Panc1 (cell line): ENCODE measurements at places on chromosomes 2 and 18.

GRCh38 chr2:219025637-219026585 lies 15.4 kb downstream of the CFAP65 start:
- no peak for DNase-seq

DNA sequence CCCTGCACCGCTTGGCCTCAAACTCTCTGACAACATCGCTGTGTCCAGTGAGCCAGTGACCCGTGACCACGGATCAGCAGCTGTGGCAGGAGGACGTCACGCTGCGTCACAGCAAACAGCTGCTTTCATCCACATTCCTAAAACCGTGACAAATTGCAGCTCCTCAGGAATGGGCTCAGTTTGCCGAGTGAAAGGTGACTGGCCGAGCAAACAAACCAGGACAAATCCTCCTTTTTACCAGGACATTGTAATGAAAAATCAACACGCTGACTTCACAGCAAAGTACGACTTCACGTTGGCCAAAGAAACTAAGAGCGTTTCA lies 57.6 kb downstream of the PXDN start:
- peak; percentile 59 for DNase-seq

- no peak for DNase-seq
These were observed 402.8 kb downstream of the CLIP4 start for GRCh38 chr2:29518010-29518409.

DNA sequence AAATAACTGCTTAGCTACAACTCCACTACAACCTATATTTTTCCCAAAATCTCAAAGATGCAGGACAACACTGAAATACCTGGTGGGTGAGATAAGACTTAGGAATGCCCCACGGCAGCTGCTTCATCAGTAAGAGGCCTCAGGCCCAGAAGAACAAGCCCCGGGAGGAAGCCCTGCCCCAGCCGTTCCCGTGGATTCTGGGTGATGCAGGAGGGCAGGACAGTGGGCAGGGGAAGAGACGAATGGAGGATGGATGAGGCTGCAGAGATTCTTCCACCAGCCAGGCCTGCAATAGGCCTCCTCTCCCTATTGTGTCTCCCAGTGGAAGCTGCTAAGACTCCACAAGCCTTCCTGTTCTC lies 197.9 kb upstream of the HDAC4 start:
- no peak for DNase-seq

GRCh38 chr2:138994502-138994901 lies 214.3 kb upstream of the NXPH2 start:
- no peak for DNase-seq

DNA sequence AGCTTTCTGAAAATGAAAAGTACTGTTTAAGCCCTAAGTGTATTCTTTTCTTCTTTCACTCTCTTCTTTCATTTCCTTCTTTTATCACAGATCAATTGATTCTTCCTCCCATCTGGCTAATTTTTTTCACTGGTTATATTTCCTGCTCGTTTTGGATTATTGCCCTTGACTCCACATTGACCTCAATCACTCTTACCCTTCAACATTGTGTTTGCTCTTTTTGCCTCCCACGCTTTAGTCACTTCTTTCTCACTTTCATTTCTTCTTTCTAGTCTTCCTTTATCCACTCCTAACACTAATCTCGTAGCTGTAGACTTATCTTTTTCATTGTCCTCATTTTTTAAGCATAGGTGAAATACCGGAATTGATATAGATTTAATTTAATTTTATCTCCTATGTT lies 320.3 kb upstream of the VRK2 start:
- DNase-seq = no peak

DNA sequence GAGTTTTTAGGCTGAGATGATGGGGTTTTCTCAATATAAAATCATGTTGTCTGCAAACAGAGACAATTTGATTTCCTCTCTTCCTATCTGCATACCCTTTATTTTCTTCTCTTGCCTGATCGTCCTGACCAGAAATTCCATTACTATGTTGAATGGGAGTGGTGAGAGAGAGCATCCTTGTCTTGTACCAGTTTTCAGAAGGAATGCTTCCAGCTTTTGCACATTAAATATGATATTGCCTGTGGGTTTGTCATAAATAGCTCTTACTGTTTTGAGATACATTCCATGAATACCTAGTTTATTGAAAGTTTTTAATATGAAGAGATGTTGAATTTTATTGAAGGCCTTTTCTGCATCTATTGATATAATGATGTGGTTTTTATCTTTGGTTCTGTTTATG lies 181.8 kb downstream of the GBX2 start:
- DNase-seq = no peak

GRCh38 chr2:216911886-216912285 lies 52.0 kb upstream of the TNP1 start:
- DNase-seq = no peak

DNA sequence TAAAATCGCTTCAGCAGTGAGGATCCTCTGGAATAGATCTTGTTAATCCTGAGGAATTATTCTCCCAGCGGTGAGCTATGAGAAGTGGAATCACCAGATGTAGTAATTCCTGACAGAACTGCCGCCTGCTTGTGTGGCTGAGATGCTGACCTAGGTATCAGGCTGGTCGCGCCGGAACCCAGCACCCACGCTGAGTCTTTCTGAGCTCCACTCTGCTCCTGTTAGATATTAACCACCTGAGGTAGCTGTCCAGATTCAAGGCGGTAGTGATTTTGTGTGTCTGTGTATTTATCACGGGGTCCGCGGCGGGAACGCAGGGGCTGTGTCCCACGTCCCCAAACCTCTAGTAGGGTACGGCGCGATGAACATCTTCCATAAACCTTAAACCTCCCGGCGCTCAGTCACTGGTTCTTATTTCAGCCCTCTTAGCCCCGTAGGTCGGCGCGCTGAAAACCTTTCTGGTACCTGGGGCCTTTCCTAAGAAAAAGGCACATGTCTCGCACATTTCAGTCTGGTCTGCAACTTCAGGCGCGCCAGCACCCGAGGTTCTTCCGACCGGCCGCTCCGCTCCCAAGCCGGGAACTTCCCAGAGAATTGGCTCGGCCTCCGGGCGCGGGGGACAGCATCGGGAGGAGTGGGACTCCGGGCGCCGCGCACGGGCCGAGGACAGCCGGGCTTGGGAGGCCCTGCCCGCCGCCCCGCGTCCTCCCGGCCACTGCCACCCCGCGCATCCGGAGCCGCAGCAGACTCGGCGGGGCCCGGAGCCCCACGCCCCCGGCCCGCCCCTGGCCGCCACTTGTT lies 542 bp upstream of the CNNM3 start:
- no peak for DNase-seq

DNA sequence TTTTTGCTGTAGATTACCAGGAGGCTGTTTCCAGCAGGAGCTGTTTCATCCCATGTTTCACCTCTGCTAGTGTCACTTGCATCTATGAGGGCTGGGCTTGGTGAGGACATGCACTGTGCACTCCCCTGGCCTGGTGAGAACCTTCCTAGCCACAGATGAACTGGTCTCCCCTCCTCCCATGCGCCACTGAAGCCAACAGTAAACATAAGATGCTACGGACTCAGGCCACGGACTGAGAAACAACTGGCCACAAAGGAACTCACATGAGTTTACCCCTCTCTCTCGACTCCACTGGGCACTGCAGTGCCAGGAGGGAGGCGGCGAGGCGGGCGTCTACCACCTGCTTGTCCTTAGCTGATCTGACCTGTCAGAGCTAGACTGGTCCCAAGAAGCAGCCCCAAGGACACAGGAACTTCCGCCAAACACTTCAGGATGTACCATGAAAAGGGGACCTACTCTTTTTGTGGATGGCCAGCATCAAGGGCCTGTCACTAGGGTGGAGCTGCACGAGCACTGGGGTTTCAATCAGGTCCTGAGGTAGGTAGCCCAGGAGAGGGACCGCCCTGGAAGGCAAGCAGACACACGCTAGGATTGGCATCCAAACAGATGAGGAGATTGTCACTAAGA lies 22.8 kb upstream of the HES6 start:
- DNase-seq = no peak

GRCh38 chr2:144181001-144181400 lies 338.9 kb downstream of the ZEB2 start:
- DNase-seq = no peak

DNA sequence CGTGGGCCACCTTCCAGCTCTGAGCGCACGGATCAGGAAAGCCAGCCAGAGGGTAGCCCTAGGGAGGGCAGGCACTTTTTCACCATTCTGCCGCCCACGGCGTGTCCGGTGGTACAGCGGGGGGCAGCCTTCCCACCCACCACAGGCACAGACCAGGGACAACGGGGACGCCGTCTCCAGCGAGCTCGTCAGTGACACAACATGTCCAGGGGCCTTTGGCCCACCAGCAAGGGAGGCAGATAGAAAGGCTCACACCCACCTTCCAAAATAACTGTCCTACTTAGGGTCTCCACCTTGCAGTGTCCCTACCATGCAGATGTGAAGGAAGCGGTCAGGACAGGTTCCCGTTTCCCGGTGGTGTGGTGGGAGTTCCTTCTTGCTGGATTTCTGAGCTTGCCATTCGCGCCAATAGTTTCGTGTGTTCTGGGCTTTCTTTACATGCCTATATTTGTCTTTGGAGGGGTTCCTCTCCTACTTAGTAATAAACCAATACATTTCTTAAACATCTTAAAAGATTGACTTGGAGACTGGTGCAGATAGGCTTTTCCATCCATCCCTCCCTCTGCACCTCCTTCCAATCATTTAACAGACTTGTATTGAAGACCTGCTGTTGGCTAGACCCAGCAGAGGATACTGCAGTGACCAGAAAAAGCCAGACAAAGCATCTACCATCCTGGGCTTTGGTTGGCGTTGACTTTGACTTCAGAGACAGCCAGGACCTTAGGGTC lies 872 bp downstream of the ASB1 start:
- DNase-seq = no peak

- DNase-seq = no peak
These were observed 26.1 kb upstream of the SETBP1 start for GRCh38 chr18:44654573-44654972.

- peak; percentile 52 for DNase-seq
These were observed 16.6 kb downstream of the NIF3L1 start for GRCh38 chr2:200905618-200906296.

GRCh38 chr2:157259386-157259785 lies 1.9 kb downstream of the GALNT5 start:
- DNase-seq = no peak

- DNase-seq = no peak
These were observed 19.0 kb downstream of the RND3 start for GRCh38 chr2:150468350-150468960.
